ENCODE measurements at places on chromosomes 3 and 15.

DNA sequence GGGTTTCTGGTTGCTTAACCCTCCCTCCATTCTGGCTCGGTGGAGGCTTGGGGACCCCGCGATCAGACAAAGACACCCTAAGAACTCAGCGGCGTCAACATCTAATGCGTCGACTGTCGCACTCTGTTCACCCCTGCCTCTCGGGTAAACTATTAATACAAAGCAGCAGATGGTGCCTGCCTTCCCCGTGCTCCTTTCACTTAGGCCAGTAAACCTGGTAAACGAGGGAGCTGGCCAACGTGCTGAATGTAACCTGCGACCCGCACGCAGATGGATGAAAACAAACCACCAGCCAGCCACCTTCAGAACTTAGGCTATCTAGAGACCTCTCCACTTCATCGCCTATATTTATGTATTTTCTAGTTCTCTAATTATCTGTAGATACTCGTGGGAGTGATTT, 848 bp upstream of the CADPS start:
- no peak for DNase-seq

DNA sequence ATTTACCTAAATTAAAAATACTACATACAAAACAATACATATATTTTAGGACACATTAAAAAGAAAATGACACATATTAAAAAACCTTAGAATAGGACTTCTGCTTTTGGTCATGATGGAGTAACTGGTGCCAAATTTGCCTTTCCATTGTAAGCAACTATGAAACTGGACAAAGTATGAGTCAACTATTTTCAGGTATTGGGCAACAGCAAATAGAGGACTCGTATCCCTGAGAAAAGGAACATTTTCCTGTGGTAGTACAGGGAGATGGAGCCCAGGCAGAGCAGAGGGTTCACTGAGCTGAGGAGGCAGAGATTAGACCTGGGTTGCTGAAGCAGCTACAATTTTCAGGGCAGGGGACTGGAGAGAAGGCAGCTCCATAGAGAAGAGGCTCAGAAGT, 14.7 kb downstream of the CCR1 start:
- DNase-seq, result no peak

GRCh38 chr3:100708644-100708988, 678 bp upstream of the TFG start:
- DNase-seq, result no peak

DNA sequence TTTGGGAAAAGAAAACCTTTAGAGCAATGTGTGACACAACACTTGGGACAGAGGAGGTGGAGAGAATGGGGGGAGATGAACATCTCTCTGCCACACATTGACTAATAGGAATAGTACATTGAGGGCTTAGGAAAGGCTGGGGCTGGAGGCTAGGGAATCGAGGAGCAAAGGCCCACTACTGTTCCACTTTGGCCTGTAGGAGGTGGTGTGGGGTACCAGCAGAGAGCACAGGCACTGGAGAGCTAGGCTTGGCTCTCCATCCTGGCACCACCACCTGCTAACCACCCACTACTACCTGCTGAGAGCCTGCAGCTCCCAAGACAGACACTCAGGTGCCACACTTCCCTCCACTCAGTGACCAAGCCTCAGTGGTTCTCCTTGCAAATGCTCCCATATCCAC, 19.4 kb downstream of the CCDC32 start:
- DNase-seq, result no peak

GRCh38 chr3:124168271-124168670, 176.3 kb upstream of the ROPN1 start:
- DNase-seq, result no peak

GRCh38 chr15:51758645-51759044, 7.2 kb downstream of the TMOD2 start:
- DNase-seq, result no peak

DNA sequence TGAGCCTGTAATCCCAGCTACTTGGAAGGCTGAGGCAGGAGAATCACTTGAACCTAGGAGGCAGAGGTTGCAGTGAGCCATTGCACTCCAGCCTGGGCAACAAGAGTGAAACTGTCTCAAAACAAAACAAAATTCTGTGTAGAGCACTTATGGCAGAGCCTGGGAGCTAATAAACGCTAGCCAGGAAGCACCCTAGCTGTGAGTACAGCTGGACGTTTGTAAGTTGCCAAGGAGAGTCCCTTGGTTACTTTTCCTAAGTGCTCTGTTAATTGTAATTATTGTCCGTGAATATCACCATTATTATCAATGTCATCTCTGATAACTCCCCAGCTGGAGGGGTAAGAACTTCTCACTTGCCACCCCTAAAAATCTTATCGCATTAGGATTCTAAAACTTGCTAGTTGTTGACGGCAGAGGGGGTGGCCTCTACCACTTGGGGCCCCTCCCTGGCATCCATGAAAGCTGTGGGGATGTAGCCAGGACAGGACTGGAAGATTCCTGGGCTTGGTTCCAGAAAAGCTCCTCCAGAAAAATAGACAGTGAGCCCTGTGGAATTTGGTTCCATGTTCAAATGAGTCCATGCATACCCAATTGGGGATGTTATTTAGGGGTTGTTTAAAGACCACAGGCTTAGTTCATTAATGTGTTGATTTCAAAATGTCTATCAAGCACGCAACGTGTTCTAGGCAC, 9.9 kb upstream of the KLHL25 start:
- no peak for DNase-seq

DNA sequence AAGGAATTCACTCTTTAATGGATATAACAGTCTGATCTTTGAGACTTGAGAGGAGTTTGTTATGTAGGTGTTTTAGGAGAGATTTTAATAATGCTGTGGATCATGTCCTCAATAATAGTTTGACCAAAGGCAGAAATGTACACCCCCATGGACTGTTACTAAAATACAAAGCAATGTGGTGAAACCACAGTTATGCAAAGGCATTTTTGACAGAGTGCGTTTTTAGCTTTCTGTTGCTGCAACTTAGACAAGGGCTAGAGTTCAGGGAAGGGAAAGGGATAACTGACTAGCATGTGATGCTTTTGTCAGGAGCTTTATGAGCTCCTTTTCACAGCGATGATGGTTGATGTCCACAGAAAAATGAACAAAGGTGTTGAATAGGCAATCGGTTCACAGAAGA, 3.6 kb upstream of the STARD5 start:
- DNase-seq, result no peak

DNA sequence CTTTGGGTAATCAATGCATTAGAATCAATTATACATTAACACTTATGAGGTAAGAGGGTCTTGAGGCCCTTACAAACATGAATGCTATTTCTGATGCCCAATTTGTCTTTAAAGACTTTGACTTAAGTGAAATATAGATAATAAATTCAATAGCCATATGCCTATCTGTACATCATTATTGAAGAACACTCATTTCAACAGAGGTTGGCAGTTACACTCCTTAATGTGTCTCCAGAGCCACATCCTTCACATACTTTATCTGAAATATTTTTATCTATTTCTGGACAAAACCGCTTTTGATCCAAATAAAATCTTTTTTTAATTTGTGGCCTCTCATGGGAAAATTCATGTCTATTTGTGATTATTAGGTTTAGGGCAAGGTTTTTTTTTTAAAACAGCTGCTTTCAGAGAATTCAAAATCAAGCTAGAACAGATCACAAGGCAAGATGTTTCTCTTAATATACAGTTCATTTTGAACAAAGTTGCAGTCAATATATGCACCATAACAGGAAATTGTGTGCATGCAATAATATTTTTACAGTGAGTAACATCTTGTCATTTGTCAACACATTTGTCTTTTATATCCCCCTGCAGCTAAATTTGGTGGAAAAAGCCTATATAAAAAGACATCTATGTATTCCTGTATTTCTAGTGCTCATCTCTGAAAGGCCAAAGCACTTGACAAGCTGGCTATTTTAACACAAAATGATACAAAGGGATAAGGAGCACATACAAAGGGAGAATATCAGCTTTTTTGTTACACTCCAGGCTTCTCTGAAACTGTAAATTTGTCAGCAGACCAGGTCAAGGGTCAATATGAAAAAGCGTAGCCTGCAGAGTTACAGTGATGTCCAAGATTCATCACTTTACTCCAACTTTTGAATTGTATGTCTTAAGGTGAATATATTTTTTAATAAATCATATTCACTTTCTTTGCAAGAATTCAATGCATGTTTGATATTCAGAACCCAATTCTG, 146.2 kb upstream of the DPH6 start:
- DNase-seq, result no peak

DNA sequence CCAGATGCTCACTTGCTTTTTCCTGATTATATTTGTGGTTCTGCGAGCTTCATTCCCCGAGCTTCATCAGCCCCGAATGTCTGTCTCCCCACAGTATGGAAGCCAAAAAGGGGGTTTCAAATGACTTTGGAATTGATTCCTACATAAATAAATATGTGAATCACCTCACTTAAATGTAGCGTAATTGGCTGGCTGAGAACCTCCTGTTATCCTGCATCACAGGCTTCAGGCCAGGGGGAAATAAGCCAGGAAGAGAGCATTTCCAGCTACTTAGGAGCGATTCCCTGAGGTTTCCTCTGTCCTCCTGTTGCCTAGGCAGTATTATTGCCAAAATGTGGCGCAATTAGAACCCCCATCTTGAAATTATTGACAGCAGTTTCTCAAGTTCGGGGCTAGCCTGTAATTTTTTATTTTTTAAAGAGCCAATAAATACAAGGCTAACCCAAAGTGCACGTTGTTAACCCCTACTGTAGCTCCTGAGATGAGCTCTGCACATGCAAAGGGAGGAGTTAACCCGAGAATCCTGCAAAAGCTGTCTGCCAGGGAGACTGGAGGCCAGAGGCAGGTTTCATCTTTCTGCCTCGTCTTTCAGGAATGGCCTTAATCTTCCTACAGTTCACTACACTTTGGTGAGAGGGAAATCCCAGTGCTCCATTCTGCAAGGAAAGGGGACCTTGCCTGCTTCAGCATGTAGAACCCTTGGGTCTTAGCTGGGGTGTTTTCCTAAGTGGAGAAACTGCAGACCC, 148.2 kb downstream of the ADAMTS9 start:
- no peak for DNase-seq

DNA sequence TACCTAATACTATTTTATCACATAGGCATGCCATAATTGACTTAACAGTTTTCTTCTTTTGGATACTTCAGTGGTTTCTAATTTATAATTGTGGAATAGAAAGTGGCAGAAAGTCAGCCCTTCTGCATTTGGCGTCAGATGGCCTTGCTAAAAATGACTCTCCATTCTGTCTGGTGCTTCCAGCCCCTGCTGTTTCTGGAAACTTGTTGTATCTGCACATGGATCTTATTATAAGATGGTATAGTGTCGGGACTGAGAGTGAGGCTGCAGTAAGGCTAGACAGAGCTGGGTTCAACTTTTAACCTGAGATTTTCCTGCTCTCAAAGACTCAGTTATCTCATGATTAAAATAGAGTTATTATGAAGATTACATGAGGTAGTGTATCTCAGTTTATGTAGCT, 74.8 kb upstream of the WDR72 start:
- DNase-seq, result no peak

DNA sequence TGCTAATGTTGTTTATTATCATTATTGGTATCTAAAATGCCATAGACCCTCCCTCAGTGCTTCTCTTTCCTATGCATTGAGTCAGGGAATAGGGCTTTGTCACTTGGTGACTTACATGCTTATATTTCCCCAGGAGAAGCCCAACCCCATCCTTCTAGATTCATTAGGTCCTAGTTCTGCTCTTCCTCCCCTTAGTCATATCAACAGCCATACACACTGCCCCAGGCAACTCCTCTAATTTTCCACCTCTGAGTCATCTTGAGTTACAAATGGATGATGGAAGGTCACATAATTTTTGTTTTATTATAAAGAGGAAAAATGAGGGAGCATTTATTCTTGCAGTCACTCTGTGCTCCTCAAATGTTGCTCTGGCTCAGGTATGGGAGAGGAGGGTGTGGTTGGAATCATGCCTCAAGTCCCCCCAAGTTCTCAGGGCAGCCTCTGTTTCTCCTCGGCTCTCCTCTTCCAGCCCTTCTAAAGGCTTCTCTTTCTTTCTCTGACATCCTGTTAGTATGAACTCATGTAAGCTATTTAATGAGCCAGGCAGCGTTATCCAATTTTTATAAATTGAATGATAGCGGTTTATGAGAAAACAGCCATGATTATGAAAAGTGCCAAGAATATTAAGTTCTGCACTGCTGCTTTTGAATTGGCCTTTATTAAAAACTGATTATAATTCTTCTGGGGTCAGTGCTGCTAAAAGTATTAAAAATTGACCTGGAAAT, 45.6 kb upstream of the FSTL1 start:
- no peak for DNase-seq

DNA sequence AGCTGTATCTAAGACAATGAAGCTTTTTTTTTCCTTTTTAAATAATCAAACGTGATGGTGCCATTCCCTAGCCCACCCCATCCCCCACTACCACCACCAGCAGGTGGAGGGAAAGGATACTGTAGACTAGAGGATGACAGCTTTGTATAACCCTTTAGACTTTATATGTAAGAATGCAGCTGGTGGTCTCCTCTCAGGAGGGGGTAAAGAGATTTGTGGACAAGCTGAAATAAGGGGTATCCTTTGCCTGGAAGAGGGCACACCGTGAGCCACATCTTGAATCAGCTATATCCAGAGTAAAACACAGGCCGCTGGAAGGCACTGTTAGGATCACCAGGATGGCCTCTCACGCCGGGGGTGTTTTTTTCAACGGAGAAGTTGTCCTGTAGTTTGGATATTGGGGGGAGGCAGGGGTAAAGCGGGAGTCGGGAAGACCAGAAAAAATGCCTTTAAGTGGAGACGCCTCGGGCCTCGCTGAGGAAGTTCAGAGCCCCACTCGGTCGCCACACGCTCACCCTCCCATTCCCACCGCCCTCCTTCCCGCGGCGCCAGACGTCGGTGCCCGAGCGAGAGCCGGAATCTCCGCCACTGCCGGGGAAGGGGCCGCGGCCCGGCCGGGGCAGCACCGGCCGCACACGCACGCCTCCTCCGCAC, 986 bp downstream of the KPNA4 start:
- no peak for DNase-seq

GRCh38 chr3:20068512-20069177, 28.4 kb downstream of the KAT2B start:
- no peak for DNase-seq

GRCh38 chr15:89359471-89360293, 25.1 kb upstream of the POLG start:
- no peak for DNase-seq

DNA sequence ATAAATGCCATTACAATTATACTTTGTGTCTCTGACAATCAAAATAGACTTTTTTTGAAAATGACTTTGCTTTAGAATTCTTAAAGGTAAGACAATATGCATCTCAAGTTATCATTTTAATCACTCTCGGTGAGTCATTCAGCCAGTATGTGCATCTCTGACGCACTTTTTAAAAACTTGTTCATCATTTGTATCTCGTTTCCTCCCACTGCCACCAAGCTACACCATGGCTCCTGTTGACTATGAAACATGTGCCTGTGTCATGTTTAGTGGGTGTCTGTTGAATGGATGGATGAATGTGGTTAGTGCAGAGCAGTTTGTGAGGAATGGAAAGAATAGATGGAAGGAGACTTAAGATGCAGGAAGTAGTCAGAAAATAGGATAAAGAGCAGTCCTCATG, 68.6 kb downstream of the ARPP21 start:
- DNase-seq, result no peak
